ENCODE measurements at places on chromosomes 5 and 9.
A peak's percentile ranks its signal among the peaks of the same experiment; 100 is the strongest.

- DNase-seq = peak; percentile 87
Observed at GRCh38 chr5:132227485-132228240, at the start of gene P4HA2. Gene P4HA2, minus strand, starts transcription at chr5:132227853. Its CDS starts 9,227 bp downstream, at chr5:132218626.

GRCh38 chr9:79360387-79361347 is 211.1 kb upstream of the TLE4 start:
- no peak for DNase-seq

DNA sequence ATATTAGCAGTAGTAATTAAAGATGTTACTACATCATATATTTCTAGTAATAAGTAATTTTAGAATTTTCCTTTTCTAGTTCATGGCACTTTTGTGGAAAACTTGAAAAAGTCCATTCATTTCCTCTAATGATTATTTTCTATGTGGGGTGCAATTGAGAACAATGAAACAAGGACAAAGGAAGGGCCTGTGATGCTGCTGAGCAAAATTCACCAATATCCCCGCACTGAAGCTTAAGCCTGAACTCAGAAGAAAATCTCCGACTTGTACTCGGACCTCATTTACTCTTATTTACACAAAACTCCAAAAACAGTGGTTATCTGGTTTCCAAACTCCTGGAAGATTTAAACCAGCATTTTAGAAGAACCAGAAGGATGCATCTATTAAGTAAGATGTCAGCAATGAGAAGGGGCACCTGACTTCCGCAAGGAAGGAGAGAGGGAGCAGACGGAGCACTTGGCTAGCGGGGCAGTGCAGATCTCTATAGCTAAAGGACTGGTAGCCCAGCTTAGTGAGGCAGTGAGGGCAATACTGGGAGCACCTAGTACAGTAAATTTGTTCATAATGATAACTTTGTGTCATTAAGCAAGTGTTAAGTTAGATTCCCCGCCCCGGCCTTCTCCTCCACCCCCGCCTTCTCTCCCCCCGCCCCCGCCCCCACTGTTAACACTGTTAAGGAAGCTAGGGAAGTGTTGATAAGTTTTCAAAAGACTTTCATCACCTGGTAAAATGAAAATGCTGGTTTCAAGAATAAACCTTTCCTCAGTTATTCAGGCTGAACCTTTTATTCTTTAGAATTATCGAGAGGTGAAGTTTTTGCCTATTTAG is 123.3 kb downstream of the ZSWIM6 start:
- DNase-seq = no peak

GRCh38 chr5:76982450-76982849 is 29.6 kb downstream of the CRHBP start:
- no peak for DNase-seq

DNA sequence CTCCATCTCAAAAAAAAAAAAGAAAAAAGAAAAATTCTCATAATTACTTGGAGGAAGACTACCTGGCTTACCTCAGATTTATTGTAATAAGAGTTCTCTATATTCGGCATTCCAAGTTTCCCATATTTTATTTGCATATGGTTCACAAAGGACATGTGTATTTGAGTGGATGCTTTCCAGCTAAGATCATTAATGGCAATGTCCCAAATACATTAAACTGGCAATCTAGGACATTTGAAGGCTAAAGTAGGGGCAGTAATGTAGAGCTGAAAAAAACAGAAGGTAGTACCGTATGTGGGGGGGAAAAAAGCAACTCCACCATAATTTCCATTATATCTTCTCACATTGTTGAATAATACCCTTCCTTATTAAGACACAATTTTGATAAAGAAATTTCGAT is 4.9 kb downstream of the TUT7 start:
- DNase-seq = no peak

DNA sequence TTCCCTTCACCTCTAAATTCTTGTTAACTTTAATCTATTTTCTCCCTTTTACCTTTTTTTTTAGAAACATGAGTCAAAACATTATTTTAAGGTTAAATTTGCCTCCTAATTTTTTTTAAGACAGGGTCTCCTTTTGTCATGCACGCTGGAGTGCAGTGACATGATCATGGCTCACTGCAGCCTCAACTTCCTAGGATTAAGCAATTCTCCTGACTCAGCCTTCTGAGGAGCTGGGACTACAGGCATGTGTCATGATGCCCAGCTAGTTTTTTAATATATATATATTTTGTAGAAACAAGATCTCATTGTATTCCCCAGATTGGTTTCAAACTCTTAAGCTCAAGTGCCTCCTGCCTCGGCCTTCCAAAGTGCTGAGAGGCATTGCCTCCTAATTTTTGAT is 424.7 kb upstream of the FAM174A start:
- DNase-seq = no peak

DNA sequence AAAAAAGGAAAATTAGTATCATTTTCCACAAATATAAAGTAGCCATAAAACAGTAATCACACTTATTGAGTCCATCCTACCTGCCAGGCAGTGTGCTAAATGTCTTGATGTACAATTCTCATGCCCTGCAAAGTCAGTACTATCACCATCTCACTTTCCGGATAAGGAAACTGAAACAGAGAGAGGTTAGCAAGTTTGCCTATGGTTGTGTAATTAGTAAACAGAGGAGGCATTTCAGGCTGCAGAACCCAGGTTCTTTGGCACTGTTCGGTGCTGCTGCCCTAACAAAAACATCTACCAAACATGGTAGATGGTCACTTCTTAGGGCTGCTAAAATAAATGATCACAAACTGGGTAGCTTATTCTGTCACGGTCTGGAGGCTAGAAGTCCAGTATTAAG is 22.6 kb downstream of the PLAC8L1 start:
- no peak for DNase-seq

DNA sequence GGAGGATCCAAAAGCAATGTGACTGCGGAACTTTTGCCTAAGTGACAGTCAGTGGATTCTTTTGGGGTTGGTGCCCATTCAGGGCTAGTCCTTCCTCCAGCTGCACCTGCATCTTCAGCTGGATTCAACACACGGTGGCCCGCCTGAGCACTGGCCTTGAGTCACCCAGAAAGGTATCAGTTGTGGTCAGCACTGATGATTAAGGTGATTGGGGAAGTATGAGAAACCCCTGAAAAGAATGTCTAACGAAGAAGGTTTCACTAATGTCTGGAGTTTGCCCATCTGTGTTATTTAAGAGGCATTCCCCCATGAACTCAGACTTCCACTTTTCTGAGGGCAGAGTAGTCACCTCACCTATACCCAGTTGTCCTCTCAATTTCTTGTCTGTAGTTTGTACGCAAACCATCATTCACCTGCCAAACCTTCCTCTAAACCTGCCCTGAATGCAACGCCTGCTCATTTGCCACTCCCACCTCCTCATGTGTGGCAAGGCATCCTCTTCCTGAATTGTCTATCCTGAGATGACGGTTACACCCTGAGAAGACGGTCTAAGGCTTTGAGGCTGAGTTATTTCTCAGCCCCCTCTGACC is 27.2 kb downstream of the CSF2 start:
- no peak for DNase-seq

- no peak for DNase-seq
Observed at GRCh38 chr9:3285365-3286161, 240.2 kb downstream of the RFX3 start.

- peak; percentile 16 for DNase-seq
Observed at GRCh38 chr9:136808075-136808805, 492 bp downstream of the RABL6 start.

- no peak for DNase-seq
Observed at GRCh38 chr9:27293996-27294395, 3.0 kb downstream of the EQTN start.

GRCh38 chr5:87836696-87837095 is 424.0 kb upstream of the CCNH start:
- no peak for DNase-seq

GRCh38 chr9:85377731-85378289 is 363.9 kb downstream of the AGTPBP1 start:
- DNase-seq = no peak

- DNase-seq = no peak
Observed at GRCh38 chr9:875119-875962, 33.8 kb downstream of the DMRT1 start.
